ENCODE measurements at places on chromosomes 3 and 15.

- no peak for DNase-seq
Observed at GRCh38 chr15:69929905-69930630, 167.6 kb downstream of the TLE3 start.

DNA sequence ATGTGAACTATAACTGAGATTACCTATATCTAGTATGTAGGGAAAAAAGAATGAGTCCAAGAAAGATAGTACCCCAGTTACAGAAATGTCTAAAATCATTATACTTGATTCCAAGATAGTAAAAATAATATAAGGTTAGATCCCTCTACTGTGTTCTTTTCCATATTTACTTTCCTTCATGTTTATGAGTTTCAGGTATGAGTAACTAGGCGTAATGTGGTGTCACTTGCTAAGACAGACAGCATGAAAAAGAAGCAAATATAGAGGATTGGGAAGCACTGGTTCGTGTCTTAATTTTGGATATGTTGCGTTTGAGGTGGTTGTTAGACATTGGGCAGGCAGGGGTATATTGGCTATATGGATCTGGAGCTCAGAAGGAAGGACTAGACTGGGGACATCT lies 168.1 kb upstream of the PFN2 start:
- no peak for DNase-seq

- DNase-seq, result no peak
Observed at GRCh38 chr3:123818324-123818920, 65.7 kb downstream of the MYLK start.

- DNase-seq, result no peak
Observed at GRCh38 chr3:159632128-159632527, 356.5 kb upstream of the IL12A start.

DNA sequence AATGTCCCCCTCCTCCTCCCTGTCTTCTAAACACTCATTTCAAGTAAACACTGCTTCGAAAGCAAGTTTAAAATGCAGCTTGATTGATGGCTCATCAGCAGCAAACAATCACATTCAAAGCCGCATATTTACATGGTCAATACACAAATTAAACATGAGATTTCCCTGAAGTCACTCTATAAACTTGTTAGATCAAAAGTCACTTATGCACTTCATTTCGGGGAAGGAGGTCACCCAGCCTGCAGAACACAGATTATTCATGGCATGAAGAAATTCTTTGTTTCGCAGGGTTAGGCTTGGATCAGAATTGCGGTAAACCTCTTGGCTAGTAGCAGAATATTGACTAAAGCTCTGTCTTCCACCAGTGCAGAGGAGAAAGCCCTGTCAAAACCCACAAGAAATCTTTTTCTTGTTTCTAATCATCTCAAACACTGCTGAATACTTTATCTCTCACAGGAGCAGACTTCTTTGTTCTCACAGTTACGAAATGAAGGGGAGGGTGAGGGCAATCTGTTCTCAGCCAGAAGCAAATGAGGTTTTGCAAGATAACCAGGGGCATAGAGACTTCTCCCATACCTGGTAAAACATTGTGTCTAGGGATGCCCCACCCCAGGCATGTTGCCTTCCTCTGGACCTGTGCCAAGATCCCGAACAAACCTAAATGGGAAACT lies 133.3 kb upstream of the CHL1 start:
- no peak for DNase-seq

GRCh38 chr15:74621936-74622335 lies 6.3 kb downstream of the CLK3 start:
- no peak for DNase-seq

DNA sequence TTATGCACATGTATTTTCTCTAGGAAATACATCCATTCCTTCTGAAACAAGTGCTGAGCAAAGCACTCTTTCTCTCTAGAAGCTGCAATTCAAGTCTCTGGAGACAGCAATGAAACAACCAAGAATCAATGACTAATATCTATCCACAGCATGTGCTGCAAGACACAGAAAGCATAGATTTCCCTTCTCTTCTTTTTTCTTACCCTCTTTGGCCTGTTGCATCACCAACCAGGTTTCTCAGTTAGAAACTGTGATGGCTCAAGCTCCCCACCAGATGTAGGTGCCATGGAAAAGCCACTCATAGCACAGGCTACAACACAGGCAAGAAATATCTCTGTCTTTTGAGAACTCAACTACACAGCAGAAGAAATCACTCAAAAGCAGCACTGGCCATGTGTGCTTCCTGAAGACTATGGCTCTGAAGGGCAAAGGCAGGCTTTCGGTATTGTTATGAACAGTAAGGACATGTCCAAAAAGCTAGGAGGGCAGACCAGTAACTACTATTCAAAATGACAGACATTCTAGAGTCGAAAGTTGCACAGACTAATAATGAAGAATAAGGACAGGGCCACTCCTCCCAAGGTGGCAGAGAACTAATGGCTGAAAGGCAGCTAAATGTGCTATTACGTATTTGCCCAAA lies 15.5 kb downstream of the ZDHHC3 start:
- DNase-seq, result no peak

- DNase-seq, result no peak
Observed at GRCh38 chr15:27353856-27354255, 382.9 kb downstream of the GABRG3 start.

GRCh38 chr3:25594007-25594502 lies 70.7 kb downstream of the TOP2B start:
- DNase-seq, result no peak

DNA sequence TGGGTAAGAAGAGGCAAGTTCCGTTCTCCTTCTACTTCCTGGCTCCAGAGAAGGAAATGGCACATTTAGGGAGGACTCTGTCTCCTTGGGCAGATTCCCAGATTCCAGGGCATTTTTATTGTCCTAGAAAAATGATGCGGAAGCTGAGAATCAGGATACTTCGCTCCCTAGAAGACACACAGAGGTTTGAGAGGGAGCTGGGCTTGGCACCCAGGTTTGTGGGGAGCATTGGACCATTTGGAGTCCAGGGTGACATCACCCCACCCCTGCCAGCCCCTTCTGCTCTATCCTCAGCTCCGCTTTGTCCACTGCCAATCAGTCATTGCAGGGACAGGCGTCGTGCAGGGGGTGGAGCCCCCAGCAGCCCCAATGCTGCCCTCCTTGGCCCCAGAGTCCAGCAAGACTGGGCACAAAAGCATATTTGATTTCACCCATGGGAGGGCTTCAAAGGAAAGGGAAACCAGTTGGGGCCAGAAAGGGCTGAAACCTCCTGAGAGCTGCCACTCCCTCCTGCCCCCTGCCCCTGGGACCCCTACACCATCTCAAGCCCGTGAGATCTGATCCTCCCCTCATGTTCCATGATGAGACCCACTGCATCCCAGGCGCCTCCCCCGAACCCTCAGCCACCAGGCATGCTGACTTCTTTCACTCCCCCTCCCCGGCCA lies 129.8 kb upstream of the MEF2A start:
- no peak for DNase-seq

DNA sequence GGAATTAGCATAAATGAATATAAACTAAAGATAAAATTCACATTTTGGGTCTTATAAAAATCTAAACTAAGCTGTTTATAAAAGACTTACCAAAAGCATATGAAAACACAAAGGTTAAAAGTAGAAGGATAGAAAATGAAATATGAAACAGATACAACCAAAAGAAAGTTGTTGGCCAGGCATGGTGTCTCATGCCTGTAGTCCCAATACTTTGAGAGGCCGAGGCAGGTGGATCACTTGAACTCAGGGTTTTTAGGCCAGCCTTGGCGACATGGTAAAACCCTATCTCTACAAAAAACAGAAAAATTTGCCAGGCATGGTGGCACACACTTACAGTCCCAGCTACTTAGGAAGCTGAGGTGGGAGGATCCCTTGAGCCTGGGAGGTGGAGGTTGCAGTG lies 51.0 kb downstream of the CPA3 start:
- no peak for DNase-seq

DNA sequence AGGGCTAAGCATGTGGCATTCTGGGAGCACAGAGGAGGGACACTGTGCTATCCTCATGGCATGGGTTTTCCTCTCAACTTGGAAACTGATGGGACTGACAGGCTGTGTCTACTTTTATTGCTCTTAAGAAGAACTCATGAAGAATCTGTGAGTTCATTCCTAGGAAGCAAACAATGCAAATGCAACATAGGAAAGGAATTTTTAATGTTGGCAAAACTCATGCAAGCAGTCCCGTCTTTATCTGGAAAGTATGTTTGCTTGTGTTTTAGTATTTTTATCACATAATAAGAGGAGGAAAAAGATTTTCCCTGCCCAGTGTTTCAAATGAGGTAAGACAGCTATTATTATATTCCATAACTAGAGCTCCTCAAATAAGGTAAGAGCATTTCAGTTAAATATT lies 89.7 kb downstream of the TRIM42 start:
- no peak for DNase-seq

GRCh38 chr3:107235928-107236315 lies 141.3 kb upstream of the CCDC54 start:
- peak; percentile 66 for DNase-seq

DNA sequence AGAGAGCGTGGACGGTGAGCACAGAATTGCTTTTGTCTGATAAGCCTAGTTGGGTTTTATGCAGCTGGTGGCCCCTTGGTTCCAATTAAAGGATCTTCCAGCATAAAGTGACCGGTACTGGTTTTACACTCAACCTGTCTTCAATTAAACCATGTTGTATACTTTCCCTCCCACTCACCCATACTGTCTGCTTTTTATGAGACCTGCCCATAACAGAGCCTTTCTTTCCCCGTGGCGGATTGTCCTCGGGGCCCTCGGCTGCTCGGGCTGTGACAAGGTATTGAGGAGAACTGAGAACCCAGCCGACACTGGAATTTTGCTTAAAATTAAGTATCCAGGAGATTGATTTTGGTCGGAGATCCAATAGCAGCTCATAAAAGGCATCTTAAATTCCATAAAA lies 98.4 kb downstream of the TMEM266 start:
- no peak for DNase-seq

GRCh38 chr3:13564751-13565560 lies 16.0 kb downstream of the FBLN2 start:
- no peak for DNase-seq

GRCh38 chr3:11551036-11551435 lies 92.7 kb downstream of the VGLL4 start:
- no peak for DNase-seq

- DNase-seq, result no peak
Observed at GRCh38 chr3:110670407-110670806, 401.2 kb upstream of the NECTIN3 start.

GRCh38 chr15:39517122-39517855 lies 63.6 kb upstream of the THBS1 start:
- no peak for DNase-seq

- no peak for DNase-seq
Observed at GRCh38 chr15:25775317-25775912, 87.7 kb downstream of the ATP10A start.

DNA sequence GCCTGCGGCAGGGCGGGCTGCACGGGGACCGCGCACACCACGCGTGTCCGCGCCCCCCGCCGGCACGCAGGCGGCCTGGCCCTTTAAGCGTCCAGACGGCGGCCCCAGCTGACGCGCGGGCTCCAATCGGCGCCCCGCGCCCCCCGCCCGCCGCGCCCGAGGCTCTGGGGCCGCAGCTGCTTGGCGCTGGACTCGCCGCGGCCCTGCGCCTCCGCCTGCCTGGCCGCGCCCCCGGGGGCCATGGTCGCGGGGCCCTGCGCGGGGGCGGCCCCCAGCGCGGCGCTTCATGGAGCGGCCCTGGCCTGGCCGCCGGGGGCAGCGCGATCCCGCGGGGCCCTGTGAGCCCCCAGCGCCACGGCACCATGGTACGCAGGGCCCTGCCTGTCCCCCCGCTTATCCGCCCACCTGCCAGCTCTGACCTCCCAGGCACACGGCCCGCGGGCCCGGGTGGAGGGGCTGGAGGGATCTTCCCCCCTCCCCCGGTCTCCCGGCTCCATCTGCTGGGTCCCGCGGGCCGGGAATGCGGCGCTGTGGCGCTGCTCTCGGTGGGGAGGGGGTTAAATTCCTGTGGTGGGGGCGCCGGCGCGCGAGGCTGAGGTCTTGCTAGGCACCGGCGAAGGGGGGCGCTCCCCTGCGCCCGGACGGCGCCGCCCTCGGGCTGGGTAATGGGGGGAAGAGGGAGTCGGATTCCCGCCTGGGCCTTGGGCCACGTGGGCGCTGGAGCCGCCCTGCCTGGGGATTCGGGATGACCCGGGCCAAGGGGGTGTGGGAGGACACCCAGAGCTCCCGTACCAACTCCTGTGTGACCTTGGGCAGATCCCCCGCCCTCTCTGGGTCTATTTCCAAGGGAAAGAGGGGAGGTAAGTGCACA lies 1.1 kb downstream of the ZBTB47 start:
- peak; percentile 19 for DNase-seq

DNA sequence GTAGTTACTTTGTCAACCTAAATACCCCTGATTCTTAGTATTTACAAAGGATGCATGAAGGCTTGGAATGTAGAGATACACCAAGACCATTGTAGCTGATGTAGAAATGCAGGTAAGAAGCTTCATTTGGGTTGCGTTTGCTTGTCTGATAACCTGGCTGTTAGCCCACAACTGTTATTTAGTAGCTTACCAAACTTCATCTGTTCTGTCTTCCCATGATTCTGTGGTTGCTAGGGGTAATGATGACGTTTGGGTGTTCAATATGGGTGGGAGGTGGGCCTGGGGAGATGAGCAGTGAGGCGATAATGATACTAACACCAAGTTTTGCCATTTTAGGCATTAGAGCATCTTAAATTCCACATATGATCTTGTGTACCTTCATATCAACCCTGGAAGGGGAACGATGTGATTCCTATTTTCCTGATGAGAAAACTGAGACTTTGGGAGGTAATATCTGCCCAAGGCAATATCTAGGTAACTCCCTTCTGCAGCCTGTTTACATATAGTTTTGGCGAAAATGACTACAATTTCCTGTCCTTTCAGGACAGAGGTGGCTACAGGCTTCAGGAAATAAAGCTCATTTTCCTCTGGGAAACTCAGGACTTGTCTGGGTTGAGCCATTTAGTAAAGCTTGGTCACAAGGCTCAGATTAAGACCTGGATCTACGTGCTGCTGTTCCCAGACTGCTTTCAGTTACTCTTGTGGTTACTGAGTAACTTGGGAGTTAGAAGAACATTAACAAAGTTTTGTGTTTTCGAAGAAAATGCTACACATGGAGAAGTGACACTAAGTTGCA lies 26.8 kb downstream of the FNDC3B start:
- DNase-seq, result no peak

DNA sequence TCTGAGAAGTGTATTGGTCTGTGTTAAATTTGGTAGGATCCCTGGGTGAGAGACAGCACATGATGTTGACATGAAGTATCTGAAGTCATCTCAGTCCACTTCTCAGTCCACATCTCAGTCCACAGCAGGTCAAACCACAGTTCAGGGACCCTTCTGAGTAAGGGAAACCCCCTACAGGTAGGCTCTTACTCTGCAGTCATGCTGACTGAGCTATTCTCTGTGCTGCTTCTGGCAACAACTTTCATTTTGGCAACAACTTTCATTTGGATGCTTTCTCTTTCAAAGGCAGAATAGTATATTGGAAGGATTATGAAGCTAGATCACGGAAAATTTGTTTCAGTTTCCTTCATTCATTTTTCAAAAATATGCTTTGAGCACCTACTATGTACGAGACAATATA lies 178.2 kb upstream of the GOLIM4 start:
- no peak for DNase-seq

GRCh38 chr15:90074916-90075315 lies 27.4 kb downstream of the IDH2 start:
- no peak for DNase-seq
